ENCODE measurements at places on chromosomes 2 and 18.

GRCh38 chr2:238338710-238339394, 18.5 kb downstream of the TRAF3IP1 start:
- no peak for DNase-seq

GRCh38 chr2:98695255-98695654, 35.7 kb downstream of the MGAT4A start:
- DNase-seq, result no peak

- DNase-seq, result no peak
Measured at GRCh38 chr18:48263914-48264902, 145.0 kb downstream of the ZBTB7C start.

DNA sequence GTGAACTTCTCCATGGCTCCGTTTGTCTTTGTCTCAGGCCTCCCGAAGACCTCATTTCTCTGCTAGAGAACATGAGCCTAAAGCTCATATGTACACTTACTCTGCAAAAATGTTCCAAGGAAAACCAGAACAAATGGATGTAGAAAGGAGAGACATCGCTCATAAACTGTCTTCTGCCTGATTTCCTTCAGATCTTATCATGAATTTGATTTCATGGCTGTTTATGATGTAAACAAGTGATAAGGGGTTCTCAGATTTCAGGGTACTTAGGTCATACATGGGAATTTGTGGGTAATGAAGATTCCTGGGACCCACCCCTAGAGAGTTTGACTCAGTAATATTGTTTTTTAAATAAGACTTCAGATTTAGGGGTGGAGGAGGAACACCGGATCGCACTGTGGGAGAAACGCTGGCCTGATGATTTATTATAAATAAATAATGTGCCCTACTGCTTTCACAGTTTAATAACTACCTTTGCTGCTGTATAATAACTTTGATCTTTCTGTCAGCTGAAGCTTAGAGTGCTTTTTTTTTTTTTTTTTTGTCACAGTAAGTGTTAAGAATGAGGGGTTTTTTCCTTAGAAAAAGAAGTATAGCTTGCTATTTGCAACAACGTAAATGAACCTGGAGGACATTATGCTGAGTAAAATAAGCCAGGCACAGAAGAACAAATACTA, 14.9 kb downstream of the AOX1 start:
- no peak for DNase-seq

GRCh38 chr2:23386339-23387220, 1.6 kb downstream of the KLHL29 start:
- DNase-seq, result no peak

All from activated CD4-positive, CD25-positive, alpha-beta regulatory T cell treated with anti-CD3 and anti-CD28 coated beads, Interleukin-2, amount 50 U/mL, for 72 hours (primary cell).